ENCODE measurements at places on chromosomes 12 and 14.
A peak's percentile ranks its signal among the peaks of the same experiment; 100 is the strongest.

DNA sequence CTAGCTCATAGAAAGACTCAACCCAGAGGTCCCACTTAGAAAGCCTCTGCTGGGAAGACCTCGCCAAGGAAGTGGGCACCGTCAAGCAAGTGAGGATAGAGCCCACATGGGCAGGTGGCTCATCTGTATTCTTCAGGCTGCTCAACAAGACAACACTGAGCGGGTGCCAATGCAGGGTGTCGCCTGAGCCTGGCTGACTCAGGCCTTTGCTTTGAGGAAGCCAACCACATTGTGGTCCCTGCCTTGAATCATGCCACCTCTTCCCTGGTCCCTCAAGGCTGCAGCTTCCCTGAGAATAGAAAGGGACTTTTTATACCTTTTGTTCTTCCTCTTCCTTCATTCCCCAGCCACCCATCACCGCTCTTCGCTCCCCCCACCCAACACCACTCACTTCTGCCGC, 2.1 kb upstream of the RNASE13 start:
- DNase-seq, result no peak

- peak; percentile 22 for DNase-seq
These were observed 60.2 kb upstream of the FERMT2 start for GRCh38 chr14:53011053-53011462.

DNA sequence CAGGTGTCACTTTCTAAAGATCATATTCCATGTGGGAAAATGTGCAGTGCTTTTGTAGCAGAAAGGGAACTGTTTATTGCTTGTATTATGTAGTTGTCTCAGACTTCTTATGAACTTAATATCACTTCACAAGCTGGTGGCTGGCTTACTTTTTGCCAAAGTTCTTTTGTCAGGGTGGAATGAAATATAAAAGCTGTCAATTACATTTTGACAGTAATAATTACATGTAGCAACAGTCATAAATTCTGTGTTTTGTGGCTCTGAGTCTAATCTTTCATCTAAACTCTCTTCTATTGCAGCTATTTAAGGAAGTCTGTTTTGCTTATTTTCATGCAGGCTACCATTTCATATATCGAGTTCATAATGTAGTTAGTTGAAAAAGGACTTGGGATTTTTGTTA, 106.6 kb downstream of the OTOGL start:
- DNase-seq, result no peak

DNA sequence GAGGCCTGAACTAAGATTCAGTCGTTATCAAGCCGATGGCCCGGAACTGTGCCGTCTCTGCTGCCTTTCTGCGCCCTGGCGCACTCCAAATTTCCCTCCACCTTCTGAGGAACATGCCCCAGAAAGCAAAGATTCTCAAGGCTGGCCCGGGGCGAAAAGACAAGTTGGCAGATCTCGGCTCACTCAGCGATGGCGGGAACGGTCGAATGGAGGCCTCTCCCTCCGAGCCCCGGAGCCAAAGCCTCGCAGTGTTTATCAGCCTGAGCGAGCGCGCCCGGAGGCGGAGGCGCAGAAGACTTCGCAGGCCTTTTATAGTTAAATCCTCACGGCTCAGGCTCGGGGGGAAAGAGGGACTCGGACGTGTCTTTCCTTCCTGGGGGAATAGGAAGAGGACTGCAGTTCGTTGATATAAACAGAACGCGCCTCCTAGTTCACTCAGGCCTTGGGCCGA, 5.6 kb downstream of the TBX5 start:
- DNase-seq, result peak; percentile 48

DNA sequence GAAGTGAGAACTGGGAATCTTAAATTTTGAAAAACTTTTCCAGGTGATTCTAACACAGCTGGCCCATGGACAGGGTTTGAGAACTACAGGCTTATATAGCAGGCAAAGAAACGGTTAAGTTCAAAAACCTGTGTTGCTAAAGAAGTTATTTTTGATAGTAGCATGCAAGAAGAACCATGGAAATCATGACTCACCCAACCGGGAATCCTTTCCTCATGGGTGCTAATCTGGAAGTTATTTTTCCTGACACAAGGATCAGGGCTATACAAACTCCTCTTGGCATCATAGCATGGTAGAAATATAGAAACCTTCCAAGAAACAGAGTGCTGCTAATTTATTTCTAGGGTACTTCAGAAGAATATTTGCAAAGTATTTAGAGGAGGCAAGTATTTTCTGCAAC, 588.7 kb downstream of the CCER1 start:
- DNase-seq, result no peak

GRCh38 chr12:110180591-110181005, 56.4 kb downstream of the IFT81 start:
- no peak for DNase-seq

GRCh38 chr12:106892075-106892474, 63.6 kb upstream of the TMEM263 start:
- DNase-seq, result no peak

- DNase-seq, result no peak
These were observed 29.5 kb downstream of the NINJ2 start for GRCh38 chr12:633731-634130.

DNA sequence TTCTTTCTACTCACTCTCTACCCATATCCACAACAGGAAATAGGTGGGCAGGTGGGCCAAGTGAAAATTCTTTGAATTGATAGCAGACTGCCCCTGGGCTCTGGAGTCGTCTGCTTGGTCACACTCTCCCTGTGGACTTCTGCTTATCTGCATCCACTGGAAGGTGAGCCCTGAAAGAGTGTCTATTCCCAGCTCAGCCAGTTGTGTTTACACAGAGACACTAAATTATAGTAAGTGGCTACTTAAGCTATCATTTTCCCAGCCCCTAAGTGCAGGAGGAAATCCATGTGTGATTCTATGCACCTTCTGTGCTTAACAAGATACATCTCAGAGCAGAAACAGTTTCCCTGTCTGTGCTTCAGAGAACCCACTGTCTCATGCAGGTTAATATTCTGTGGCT, 338.4 kb downstream of the FUT8 start:
- DNase-seq, result no peak

- DNase-seq, result no peak
These were observed 24.0 kb downstream of the FKBP11 start for GRCh38 chr12:48901278-48901677.

- DNase-seq, result peak; percentile 48
These were observed 117.7 kb downstream of the PRKCH start for GRCh38 chr14:61438860-61439765.
